ENCODE measurements at places on chromosomes 6 and 20. TPM values are rescaled to one million over a fixed set of nuclear protein-coding genes. Genes with fewer than 3 reads are reported as not detected.

DNA sequence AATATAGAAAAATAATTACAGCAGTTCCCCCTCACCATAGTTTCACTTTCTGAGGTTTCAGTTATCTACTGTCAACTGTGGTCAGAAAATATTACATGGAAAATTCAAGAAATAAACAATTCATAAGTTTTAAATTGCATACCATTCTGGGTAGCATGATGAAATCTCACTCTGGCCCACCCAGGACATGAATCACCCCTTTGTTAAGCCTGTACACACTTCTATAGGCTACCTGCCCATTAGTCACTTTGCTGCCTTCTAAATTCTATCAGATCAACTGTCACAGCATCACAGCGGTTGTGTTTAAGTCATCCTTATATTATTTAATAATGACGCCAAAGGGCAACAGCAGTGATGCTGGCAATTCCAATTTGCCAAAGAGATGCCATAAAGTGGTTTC, 140.3 kb upstream of the RUNX2 start:
- H3K27me3 ChIP-seq, result no peaks in the 10 kb centered on the region
- no peak overlapping the region for H3K4me3 ChIP-seq
- no peaks in the 10 kb centered on the region for H3K4me1 ChIP-seq

SFT2D1 gene
- 26.0 TPM for total RNA-seq

- H3K4me1 ChIP-seq, result no peaks in the 10 kb centered on the region
- no peaks in the 10 kb centered on the region for H3K36me3 ChIP-seq
- no peak for DNase-seq
- no peak overlapping the region for H3K27ac ChIP-seq
- H3K4me3 ChIP-seq, result no peak overlapping the region
- no peaks in the 10 kb centered on the region for H3K27me3 ChIP-seq
Measured at GRCh38 chr6:52253494-52253893, 9.2 kb upstream of the IL17F start.

DNA sequence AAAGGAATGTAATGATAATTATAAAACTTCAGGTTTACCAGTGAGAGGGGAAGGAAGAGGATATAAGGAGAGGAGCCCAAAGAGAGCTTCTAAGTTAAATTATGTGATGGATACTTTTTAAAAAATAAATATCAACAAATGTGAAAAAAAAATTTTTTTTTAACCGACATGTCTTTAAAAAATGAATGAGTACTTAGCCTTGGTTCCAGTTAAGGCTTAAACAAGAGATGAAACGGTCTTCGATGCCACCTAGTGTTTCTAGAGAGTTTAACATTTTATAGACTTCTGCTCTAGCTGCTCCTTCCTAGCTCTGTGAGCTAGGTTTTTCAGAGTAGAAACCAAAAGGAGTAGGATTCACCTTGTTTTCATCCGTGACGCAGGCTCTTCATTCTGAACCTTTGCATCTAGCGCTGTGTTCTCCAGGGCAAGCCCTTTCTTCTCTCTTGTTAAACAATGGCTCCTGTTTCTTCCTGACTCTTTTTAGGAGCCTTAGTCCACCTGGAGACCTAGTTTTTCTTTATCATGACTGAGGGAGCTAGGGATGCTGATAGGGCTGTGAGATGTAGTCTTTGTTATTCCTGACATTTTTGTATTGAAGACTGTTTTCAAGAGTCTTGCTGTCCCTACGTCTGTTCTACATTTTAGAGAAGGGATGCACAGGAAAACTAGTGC, 42.4 kb upstream of the GNRH2 start:
- H3K4me1 ChIP-seq, result no peaks in the 10 kb centered on the region
- H3K27ac ChIP-seq, result no peak overlapping the region
- DNase-seq, result no peak
- no peak overlapping the region for H3K4me3 ChIP-seq
- peaks cover 8% of the 10 kb centered on the region for H3K36me3 ChIP-seq

OR12D3 gene
- not detected for total RNA-seq

- DNase-seq, result no peak
- no peaks in the 10 kb centered on the region for H3K4me1 ChIP-seq
- H3K4me3 ChIP-seq, result no peak overlapping the region
- no peaks in the 10 kb centered on the region for H3K27me3 ChIP-seq
- H3K36me3 ChIP-seq, result no peaks in the 10 kb centered on the region
Measured at GRCh38 chr6:125904871-125905270, 51.7 kb upstream of the HINT3 start.

DNA sequence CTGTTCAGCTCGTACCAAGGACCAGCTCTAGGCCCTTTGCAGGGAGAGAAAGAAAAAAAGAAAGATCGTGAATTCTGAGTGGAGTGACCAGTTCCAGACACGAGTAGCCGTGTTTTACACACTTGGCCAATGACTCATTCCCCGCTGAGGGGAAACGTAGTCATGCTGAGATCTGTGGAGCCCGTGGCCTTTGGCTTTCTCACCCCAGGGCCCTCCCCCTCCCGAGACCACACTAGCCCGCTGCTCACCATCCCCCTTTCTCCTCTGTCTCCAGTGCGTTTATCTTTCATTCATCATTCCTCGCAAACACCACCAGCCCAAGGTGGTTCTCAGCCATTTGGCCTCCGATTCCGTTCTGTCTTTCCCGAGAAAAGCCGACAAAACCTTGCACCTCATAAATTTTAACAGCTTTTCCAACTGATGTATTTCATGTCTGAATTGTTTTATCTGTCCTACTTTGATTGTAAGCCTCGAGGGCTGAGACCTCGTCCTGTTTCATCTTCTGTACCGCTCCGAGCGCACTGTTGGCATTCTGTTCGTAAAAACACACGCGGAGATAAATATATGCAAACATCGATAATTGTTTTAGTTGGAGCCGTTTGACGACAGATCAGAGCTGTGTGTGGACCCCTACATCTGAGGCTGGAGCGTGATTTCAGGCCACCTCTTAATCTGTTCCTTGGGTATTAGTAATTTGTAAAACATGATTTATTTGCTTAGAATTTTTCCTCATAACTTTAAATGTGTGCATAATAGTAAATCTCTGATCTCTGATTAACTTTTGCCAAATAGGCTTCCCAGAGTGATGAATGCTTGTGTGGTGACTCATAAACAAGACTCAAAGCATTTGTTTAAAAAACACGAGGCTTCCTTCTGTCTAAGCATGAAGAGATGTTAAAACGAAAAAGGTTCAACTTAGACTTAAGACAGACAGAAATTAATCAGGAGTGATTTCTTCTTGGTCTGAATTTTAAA, 336.6 kb downstream of the CDH4 start:
- H3K4me1 ChIP-seq, result no peaks in the 10 kb centered on the region
- no peak for DNase-seq
- H3K36me3 ChIP-seq, result no peaks in the 10 kb centered on the region

- no peak overlapping the region for H3K4me3 ChIP-seq
- DNase-seq, result no peak
- peaks cover 55% of the 10 kb centered on the region for H3K27me3 ChIP-seq
- H3K36me3 ChIP-seq, result no peaks in the 10 kb centered on the region
- peaks cover 4% of the 10 kb centered on the region for H3K4me1 ChIP-seq
Measured at GRCh38 chr6:101403216-101403945, 9.9 kb downstream of the GRIK2 start.

FGD2 gene
- total RNA-seq, result 20.1 TPM

DNA sequence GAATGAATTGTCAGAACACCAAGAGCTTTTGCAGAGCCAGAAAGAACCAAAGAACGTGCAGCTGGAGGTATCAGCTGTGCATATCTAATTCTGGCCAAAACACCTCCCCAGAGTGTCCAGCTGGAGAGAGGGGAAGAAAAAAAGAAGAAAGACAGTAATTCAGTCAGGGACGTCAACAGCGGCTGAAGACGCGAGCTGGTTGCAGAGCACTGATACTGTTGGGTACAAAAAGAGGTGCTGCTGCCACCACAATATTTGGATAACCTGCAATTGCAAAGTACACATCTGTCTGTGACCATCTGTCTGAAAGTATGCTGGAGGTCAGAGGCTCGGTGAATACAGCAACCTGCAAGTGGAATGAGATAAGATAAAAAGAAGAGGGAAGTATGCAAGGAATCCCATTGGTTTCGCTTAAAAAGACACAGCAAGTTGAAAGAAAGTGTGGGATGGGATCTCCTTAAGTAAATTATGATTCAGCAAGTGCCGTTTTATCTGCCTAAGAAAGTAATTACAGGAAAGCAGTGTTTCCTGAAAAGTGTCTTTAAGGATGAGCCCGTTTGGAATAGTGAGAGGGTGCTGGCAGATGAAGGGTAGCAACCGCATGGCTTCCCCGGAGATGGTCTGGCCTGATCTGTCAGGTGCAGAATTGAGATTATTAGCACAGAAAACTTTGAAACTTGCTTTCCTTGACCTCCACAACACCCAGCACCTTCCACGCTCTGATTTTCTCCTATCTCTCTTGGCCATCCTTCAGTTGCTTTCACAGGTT, 189.9 kb upstream of the PRDM1 start:
- DNase-seq, result no peak
- H3K36me3 ChIP-seq, result no peaks in the 10 kb centered on the region
- H3K27ac ChIP-seq, result no peak overlapping the region
- H3K4me1 ChIP-seq, result no peaks in the 10 kb centered on the region
- no peaks in the 10 kb centered on the region for H3K27me3 ChIP-seq
- no peak overlapping the region for H3K4me3 ChIP-seq

Data from sigmoid colon (tissue), 7 donors.